ENCODE measurements at places on chromosomes 12 and 14.

DNA sequence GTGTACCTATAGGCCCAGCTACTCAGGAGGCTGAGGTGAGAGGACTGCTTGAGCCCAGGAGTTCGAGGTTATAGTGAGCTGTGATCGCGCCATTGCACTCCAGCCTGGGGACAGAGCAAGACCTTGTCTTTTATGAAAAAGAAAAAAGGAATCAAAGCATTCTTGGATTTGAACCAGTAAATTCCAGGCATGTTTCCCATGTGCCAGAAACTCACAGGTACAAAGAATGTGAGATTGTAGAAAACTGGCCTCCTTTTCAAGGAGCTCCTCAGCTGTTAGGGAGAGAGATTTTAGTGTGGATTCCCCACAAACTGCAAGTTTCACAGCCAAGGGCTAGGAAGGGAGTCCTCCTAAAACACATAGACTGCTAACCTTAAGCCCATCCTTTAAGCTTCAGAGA lies 95.0 kb downstream of the FOXN4 start:
- no peak for DNase-seq

DNA sequence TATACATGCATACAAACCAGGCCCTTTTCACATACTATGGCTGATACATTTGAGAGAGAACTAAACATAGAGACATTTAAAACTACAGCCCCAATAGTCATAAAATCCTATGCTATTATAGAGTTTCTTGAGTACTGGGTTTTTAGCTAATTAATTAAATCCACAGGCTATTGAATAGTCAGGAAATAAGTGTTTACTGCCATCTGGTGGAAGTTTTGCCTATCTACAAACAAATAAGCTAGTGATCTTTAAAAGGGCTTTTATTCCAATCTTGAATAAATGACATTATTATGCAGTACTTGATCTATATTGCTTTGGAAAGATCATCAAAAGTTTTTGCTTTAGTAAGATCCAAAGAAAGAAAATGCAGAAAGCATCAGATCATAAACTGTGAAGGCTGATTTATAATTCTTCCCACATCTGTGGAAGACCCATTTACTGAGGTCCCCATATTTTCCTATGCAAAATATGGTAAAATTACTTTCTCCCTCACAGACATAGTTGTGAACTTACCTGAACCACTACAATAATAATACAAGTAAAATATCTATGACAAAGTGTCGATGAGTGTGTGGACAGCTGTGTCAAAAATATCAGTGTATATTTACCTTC lies 131.3 kb downstream of the ITPR2 start:
- DNase-seq: peak; percentile 53

GRCh38 chr12:108727868-108728735 lies 3.2 kb downstream of the CORO1C start:
- DNase-seq: peak; percentile 41

DNA sequence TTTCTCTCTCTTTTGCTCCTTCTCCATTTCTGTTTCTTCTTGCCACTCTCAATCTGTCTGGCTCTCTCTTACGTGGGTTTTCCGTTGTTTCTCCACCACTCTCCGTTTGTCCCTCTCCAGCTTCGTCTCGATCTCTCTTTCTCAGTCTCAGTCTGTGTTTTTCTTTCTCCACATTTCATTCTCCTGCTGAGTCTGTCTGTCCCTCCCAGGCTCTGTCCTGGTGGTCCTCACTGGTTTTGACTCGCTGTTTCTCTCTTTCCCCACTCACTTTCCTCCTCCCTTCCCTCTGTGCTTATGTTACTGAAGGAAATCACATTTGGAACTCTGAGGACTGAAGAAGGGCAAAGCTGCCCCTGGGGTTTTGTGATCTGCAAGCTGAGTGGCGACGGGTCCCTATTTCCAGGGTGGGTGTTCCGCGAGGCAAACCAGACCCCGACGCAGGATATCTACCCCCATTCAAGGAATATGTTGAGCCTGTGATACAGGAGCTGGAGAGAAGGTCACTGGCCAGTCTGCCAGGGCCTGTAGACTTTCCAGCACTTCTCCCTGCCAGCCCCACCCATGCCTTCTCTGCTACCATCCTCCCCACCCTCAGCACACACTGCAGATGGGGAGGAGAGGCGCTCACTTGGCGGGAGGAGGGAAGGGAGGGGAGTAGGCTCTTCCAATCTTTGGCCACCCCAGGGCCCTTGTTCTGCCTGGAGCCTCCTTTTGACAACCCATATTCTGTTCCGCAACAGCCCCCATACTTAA lies 102.7 kb upstream of the MAP1LC3B2 start:
- DNase-seq: peak; percentile 18
